HTR-8/SVneo (cell line): ENCODE measurements at places on chromosomes 3 and 15.

DNA sequence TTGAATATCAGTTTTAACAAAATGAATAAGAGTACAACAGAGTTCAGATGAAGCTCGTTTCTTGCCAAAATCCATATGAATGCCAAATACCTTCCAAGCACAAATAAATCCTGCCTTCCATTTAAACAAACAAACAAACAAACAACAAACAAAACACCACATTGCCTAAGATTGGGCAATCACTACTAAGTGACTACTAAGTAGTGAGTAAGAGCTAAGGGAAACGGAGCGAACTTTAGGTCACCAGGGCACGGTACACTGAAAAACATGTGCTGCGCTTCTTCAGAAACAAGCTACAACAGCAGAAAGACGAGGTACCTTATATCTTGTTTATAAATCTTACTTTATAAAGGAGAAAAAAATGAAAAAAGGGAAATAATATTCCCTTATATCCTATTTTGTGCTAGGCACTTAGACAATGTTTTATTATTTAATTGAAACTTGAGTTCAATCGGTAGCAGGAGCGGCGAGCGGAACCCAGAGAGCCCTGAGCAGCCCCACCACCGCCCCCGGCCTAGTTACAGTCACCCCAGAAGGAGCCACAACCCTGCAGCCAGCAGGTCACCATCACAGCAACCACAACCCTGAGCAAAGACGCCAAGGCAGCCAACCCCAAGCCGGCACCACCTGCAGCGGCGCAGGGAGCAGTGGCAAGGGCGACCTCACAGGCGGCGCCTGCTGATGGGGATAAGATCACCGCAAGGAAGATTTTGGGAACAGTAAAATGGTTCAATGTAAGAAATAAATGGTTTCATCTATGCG lies 216.9 kb downstream of the ZBTB20 start:
- no peak for DNase-seq

DNA sequence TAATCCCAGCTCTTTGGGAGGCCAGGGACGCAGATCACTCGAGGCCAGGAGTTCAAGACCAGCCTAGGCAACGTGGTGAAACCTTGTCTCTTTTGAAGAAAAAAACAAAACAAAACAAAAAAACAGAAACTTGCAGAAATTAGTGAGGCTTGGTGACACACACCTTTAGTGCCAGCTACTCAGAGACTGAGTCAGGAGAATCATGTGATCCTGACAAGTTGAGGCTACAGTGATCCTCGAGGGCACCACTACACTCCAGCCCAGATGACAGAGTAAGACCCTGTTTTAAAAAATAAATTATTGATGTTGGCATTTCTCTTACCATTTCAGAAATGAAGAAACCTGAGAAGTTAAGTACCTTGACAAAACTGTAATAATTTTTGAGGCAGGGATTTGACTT lies 44.6 kb upstream of the CCNB2 start:
- DNase-seq, result no peak

DNA sequence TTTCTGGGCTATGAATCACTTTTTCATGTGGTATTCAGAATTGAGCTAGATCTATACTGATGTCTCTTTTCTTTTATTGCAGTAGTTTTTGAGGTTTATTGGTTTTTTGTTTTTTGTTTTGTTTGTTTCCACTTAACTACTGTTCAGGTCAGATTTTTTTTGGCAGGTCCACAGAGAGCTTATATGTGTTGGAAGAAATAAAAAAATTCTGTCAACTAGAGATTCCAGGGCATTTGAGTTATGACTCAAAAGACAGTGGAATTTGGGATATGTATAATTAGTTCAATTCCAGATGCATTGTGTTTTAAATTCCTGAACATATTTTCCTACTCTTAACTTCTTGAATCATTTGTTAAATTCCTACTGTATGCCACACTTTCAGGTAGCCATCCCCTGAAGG lies 727.2 kb downstream of the SI start:
- no peak for DNase-seq

GRCh38 chr3:26639339-26639738 lies 16.8 kb downstream of the LRRC3B start:
- no peak for DNase-seq

DNA sequence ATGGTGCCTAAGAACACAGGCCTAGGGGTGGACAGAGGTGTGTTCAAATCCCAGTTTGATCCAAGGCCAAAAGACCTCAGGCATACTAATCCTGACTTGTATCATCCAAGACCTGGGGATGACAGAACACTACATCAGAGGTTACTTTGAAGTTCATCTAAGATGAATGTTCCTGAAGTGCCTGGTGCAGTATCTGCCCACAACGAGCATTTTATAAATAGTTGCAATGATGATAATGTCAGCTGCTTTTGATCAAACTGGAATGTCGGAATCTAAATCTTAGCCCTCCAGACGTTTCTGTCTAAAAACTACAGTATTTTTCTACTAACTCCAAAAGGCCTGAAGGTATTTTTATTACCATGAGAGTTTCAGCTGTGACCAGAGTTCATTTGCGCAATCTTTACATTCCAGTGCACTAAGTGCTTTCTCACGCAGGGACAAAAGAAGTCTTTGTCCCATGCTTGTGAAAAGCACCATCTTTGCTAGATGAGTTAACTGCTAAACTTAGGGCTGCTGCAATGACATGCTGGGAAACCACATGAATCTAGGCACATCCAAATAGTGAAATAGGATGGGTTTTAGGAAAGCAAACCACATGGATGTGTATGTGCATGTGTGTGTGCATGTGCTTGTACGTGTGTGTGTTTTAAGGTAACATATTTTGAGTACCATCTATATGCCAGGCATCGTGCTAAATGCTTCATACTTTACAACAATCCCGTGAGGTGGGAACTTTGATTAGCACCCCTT lies 18.1 kb downstream of the ANXA2 start:
- DNase-seq, result peak; percentile 61

DNA sequence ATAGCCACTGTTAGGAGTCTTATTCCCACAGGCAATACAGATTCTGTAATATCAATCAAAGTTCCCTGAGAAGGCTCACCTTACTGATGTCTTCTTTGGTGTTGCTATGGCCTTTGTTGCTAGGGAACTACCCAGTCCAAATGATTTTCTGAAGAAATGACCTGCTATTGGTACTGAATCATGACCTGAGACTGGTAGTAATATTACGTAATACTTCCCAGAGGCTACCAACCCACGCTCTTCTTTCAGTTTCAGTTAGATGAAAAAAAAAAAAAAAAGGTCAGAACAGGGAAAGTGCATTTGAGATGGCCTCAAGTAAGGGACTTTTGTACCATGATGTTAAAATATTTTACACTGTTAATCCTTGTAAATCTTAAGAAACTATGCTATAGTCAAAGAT lies 1092.5 kb upstream of the EPHA6 start:
- peak; percentile 11 for DNase-seq

DNA sequence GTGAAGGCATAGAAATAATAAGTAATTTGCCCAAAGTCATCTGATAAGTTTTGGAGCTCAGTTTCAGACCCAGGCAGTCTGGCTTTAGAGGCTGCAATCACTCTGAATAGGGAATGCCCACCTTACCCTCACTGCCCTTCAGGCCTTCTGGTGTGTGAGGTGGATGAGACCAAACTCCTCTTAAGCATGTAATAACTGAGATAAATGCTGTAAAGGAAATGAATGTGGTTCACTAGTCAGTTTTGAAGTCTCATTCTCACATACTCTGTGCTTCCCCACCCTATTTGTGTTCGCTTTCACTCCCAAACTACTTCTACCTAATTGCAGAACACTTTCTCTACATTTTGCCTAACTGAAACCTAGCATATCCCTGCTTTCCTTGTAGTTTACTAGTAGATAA lies 144.1 kb downstream of the FILIP1L start:
- DNase-seq, result no peak

- DNase-seq, result no peak
These were observed 144.0 kb upstream of the ATP10A start for GRCh38 chr15:26007151-26007550.

DNA sequence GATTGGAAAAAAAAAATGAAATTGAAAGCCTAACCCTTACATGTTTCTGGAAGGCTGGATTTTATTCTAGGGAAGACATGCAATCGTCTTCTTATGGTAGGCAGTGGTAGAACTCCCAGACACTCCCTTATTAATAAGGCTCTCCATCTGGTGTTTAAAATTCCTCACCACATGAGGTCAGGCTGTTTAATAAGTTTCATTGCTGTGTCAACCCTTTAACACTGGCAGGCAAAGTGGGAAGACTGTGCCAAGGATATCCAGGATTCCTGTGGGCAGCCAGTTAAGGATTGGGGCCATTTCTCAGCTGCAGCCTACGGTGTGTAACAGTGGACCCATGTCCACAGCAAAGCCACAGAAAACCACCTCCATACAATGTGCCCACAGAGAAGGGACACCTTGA lies 225.5 kb upstream of the CHRM5 start:
- peak; percentile 10 for DNase-seq

DNA sequence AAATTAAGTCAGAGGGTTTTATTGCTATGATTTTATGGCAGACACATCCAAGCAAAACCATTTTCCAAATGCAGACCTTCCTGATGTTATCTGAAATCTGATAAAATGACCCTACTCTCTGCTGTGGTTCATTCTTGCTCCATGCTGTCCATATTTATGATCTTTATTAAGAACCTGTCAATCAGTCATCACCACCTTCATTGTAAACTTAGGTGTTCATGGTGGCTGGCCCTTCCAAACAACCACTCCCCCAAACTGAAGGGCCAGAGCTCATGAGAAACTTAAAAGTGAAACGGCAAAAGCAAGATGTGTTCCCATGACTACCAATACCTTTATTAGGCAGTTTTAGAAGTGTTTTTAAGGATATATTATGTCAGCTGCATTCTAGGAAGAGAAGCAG lies 53.6 kb downstream of the UBP1 start:
- no peak for DNase-seq

DNA sequence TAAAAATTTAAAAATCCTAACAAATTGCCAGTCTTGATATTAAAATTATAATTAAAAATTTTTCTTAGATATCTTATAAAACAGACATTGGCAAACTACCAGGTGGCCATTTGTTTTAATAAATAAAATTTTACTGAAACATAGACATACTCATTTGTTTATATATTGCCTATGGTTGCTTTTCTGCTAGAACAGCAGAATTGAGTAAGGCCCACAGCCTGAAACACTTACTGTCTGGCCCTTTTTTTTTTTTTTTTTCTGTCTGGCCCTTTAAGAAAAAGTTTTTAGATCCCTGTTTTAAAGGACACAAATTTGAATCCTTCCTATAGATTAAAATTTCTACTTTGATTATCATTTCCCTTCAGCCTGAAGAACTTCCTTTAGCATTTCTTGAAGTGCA lies 60.5 kb upstream of the CTDSPL2 start:
- DNase-seq, result no peak

DNA sequence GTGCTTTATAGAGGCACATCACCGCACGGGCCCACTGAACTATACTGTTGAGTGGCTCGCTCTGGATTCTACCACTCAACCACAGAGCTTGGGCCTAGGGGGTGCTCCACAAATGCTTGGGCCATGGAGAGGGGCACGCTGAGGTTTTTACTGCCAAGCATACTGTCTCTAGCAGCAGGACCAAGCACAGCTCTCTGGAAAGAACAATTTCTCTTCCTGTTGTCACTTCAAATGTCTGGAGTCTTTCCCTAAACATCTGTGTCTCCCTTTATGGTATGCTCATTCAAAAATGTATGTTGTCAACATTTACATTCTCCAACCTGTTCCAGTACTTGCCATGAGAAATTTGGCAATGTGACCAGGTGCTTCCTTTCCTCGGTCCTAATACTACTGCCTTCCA lies 114.7 kb upstream of the TPM1 start:
- no peak for DNase-seq

DNA sequence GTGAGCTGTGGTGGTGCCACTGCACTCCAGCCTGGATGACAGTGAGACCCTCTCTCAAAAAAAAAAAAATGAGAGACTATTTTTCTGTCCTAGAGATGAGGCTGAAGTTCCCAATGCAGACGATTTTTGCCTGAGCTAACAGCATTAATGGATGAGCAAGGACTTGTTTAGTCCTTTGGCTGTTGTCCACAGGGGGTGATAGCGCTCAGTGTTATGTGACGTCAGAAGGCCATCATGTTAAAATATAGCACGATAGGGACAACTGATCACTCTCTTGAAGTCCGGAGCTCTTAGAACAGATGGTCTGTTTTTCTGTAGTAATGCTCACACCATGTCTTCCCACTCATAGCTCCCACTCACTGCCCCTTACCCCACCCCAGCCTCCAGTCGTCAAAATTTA lies 6.8 kb downstream of the TRNT1 start:
- DNase-seq, result no peak

GRCh38 chr15:75666823-75667501 lies 19.2 kb downstream of the SNX33 start:
- DNase-seq, result peak; percentile 91

- no peak for DNase-seq
These were observed 236.0 kb upstream of the EIF1B start for GRCh38 chr3:40073310-40074007.

DNA sequence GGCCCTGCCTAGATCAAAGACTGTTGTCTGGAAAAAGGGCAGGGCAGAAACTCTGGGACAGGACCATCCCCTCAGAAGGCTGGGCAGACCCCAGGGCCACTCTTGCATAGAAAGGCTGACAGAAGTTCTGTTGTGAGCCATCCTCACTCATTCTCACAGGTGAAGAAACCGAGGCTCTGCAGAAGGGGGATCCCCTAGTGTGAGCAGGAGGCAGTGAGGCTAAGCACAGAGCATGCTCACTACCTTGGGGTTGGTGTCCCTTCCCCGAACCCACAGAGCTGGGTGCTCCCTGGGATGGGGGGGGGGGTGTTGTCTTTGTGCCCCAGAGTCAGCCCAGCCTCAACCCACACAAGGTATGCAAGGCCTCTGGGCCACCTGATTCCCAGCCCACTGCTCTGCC lies 50.9 kb upstream of the TMEM115 start:
- DNase-seq, result no peak

- DNase-seq, result no peak
These were observed 207.7 kb downstream of the SOX2 start for GRCh38 chr3:181919375-181919774.

DNA sequence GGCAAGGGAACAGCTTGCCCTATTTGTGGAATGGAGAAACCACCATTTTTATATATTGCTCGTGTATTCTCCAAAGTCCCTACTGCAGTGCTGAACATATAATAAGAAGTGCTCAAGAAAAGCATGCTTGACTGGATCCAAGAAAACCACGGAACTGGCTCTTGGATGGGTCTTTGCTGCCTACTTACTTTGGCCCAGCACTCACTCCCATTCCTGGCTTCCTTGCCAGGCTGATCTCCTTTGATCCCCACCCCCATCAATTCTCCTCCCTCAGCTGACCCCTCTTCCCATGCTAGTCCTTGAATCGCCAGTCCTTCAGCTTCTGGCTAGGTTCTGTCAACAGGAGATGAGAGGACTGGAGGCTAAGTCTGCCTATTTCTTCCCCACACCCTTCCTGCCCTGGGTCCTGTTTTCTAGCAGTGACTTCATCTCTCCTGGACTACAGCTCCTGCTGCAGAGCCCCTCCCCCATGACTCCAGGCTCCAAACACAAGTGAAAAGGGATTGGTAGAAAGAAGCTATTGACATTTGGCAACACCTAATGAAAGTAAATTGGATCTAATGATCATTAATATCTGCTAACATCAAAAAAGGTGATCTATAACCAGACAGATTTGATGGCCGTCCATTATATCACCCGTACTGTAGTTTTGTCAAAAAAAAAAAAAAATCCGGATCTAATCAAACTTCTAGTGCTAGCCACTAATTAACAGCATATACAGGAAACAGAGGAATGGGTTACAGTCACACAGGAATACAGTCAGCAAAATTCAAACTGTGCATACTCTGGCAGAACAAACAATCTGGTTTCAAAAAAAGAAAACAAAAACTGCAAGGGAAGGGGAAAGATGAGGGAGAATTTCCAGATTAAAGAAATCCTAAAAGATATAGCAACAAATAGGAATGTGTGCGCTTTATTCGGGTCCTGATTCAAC lies 7.8 kb downstream of the FAM240A start:
- DNase-seq, result no peak

- DNase-seq, result peak; percentile 36
These were observed 124.1 kb downstream of the TJP1 start for GRCh38 chr15:29698030-29698701.
